Urothelium cell line (cell line): ENCODE measurements at places on chromosomes 7 and 10.

- DNase-seq = peak; percentile 24
Measured at GRCh38 chr10:78925800-78926319, 142.9 kb upstream of the ZMIZ1 start.

- DNase-seq = no peak
Measured at GRCh38 chr7:133698127-133698526, 429.0 kb upstream of the LRGUK start.

GRCh38 chr10:71852355-71852937 lies 1.4 kb upstream of the PSAP start:
- no peak for DNase-seq

DNA sequence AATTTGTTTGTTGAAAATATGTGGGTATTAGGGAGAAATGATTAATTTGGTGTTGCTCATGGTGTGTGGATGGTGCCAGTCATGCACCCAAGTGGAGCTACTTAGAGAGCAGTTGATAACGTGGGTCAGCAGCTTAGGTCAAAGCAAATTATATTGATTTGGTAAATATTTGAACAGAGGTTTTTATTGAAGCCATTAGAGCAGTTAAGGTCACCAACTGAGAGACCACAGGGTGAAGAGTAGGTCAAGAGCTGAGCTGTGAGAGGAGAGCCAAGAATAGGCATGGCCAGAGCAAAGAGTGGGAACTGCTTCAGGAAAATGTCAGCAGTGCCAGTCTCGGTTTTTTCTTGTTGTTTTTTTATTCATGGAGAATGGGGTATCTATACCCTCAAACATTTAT lies 97.9 kb downstream of the TMEM168 start:
- no peak for DNase-seq

DNA sequence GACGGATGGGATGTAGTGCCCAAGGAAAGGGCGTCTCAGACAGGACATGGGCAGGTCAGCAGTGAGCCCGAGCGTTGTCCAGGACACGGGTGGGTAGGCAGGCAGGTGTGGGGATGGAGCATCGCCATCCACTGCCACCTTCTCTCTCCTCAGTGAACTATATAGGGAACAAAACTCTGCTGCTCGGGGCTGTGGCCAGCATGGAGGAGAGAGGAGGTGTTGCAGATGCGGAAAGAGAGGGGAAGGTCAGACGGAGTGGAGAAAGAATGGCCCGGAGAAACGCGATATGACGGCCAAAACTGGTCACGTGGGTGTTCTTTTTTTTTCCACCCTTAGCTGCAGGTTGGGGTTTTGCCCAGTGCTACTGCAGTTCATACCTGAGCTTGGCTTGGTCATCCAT lies 71.2 kb downstream of the GRID1 start:
- no peak for DNase-seq

DNA sequence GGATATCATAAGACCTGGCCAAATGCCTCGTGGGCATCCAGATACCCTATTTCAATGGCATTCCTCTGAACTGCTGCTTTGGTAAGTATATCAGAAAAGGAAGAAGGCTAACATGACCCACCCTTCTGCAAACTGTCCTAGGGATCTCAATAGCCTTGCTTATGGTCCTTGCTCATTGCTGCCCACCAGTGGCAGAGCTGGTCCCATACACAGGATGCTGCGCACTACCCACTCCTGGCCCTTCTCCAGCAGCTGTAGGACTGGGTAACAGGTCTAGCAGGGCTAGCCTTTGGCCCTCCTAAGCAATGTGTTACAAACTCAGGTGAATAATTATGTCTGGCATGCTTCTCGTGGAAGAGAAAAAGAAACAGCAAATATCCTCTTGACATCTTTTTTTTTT lies 72.5 kb downstream of the C10orf90 start:
- DNase-seq = peak; percentile 60

DNA sequence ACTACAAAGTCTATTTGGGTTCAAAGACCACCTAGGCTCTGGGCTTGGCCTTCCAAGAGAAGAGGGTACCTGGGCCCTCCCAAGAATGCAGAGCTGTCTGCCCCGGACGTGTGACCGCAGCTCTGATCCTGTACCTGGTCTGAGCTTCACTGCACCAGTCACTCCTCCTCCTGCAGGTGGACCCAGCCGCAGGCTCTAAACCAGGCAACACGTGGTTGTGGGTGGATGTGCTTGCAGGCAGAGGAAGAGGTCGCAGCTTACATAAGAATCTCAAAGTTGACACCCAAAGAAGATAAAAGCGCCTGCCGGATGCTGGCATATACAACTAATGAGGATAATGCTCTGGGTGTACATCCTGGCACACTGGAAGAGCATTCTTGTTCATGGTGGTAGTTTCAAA lies 9.4 kb upstream of the PFKP start:
- no peak for DNase-seq

DNA sequence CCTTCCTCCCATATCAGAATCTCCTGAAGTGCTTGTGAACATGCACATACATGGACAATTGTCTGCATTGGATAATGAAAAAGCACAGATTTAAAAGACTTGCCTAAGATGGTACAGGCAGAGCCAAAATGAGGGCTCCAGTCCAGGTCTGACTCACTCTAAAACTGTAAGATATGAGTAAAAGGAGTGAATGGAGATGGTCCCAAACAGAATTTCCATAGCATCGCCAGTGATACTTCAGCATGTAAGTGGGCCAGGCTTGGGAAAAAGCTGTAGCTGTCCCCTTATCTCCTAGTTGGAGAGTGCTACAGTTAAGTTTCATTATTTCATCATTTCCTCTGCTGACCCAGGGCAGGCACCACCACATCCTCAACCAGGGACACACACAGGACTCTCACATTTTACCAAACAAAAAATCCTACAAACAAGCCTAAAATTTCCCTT lies 26.4 kb upstream of the IL6 start:
- DNase-seq = no peak
